COR-L47 (cell line): ENCODE measurements at places on chromosomes 7 and 10.

DNA sequence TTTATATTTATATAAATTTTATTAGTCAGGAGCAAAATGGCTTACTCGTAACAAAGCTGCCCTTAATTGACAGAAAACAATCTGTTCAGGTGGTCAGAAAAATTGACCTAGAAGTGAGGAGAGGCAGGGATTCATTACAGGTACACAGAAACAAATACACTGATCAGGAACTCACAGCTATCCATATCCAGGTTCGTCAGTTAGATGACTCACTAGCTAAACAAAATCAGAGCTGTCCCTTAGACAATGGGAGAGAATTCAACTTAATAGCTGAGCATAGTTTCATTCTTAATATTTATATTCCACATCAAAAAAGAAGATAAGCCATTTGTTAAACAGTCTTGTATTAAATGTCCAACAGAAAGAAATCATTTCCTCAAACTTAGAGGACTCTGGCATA is 41.7 kb downstream of the HYCC1 start:
- DNase-seq, result no peak

- no peak for DNase-seq
These were observed 265.9 kb upstream of the MKLN1 start for GRCh38 chr7:131061818-131062217.

- no peak for DNase-seq
These were observed 54.7 kb downstream of the PWWP2B start for GRCh38 chr10:132451506-132452215.

GRCh38 chr7:134771889-134772288 is 7.5 kb upstream of the CALD1 start:
- DNase-seq, result no peak

DNA sequence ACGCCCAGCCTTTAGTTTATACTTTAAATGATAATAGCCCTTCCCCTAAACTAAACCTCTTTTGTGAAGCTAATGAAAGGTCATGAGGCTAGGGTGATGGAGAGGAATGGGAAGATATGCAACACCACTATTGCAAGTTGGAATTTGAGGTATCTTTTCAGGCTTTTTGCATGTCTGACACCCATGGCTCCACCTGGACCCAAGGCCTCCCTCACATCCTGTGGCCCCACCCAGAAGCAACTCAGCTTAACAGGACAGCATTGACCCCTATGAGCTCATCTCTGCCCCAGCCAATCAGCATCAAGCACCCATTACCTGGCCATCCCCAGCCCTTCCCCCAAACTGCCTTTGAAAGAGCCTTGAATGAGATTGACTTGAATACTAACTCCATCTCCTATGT is 674.2 kb upstream of the NRP1 start:
- DNase-seq, result no peak

- peak; percentile 65 for DNase-seq
These were observed 763.7 kb upstream of the POM121L12 start for GRCh38 chr7:52271703-52272102.

- DNase-seq, result peak; percentile 58
These were observed 710.6 kb upstream of the GALNT17 start for GRCh38 chr7:70421319-70421718.

GRCh38 chr7:102178410-102178809 is 108.3 kb upstream of the SH2B2 start:
- no peak for DNase-seq

GRCh38 chr10:2918489-2918888 is 148.9 kb upstream of the PFKP start:
- DNase-seq, result no peak

DNA sequence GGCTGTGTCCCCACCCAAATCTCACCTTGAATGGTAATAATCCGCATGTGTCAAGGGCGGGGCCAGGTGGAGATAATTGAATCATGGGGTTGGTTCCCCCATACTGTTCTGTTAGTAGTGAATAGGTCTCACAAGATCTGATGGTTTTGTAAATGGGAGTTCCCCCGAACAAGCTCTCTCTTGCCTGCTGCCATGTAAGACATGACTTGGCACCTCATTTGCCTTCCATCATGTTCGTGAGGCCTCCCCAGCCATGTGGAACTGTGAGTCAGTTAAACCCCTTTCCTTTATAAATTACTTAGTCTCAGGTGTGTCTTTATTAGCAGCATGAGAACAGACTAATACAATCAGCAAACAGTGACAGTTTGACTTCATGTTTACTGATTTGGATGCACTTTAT is 14.6 kb upstream of the R3HCC1L start:
- no peak for DNase-seq

GRCh38 chr10:27297844-27298521 is 57.4 kb upstream of the ACBD5 start:
- DNase-seq, result no peak

- DNase-seq, result no peak
These were observed 66.3 kb upstream of the SORCS3 start for GRCh38 chr10:104574838-104575237.

GRCh38 chr10:48710647-48711275 is 26.1 kb downstream of the WDFY4 start:
- no peak for DNase-seq

DNA sequence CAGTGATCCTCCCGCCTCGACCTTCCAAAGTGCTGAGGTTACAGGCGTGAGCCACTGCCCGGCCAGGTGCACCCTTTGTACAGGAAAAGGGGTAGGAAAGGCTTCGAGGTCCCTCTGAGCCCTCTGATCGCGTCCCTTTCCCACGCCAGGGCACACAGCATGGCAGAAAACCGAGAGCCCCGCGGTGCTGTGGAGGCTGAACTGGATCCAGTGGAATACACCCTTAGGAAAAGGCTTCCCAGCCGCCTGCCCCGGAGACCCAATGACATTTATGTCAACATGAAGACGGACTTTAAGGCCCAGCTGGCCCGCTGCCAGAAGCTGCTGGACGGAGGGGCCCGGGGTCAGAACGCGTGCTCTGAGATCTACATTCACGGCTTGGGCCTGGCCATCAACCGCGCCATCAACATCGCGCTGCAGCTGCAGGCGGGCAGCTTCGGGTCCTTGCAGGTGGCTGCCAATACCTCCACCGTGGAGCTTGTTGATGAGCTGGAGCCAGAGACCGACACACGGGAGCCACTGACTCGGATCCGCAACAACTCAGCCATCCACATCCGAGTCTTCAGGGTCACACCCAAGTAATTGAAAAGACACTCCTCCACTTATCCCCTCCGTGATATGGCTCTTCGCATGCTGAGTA is 871 bp downstream of the POP7 start:
- no peak for DNase-seq

- no peak for DNase-seq
These were observed 518.6 kb downstream of the AUTS2 start for GRCh38 chr7:70116867-70117266.

- peak; percentile 88 for DNase-seq
These were observed at the start of gene ZEB1 for GRCh38 chr10:31318854-31319601. Gene ZEB1 (plus strand): TSS chr10:31319216. CDS start chr10:31319235, 19 bp downstream.

DNA sequence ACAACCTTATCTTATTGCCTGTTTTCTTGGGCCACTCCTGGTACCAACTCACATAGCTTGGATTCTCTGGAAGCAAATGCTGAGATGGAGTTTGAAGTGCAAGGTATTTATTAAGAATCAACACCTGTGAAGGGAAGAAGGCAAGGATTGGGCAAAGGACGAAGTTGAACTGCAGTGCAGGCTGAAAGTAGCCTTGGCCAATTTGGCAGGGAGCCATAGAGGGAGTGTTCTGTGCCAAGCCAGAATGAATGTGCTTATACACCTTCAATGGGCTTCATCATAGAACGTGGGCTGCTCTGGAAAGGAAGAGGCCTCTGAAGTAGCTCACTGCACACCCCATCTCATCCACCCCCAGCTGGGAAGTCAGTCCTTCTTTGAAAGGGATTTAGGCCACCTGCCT is 79.8 kb upstream of the IFRD1 start:
- DNase-seq, result peak; percentile 83

- DNase-seq, result no peak
These were observed 22.4 kb upstream of the IFIT2 start for GRCh38 chr10:89279421-89279869.

DNA sequence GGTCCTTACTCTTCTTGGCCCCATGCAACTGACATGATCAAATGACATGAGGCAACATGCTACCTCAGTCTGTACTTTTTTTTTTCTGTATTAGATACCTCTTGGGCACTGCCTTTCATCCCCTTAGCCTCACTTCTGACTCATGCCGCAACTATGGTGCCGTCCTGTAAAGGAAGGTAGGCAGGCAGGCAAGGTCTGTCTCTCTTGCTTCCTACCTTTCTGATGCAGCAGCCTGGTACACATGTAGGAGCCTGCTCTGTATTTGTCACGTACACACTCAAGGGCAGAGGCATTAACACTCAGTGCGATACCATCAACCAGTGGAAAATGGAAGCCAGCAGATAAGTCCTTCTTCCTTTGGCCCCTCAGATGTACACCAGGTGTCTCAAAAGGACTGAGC is 146.7 kb downstream of the ATE1 start:
- no peak for DNase-seq

- no peak for DNase-seq
These were observed 631 bp upstream of the PRKRIP1 start for GRCh38 chr7:102395592-102395872.

GRCh38 chr10:14616955-14617730 is 157.6 kb downstream of the FAM107B start:
- DNase-seq, result no peak
